ENCODE measurements at places on chromosomes 16 and 17.

DNA sequence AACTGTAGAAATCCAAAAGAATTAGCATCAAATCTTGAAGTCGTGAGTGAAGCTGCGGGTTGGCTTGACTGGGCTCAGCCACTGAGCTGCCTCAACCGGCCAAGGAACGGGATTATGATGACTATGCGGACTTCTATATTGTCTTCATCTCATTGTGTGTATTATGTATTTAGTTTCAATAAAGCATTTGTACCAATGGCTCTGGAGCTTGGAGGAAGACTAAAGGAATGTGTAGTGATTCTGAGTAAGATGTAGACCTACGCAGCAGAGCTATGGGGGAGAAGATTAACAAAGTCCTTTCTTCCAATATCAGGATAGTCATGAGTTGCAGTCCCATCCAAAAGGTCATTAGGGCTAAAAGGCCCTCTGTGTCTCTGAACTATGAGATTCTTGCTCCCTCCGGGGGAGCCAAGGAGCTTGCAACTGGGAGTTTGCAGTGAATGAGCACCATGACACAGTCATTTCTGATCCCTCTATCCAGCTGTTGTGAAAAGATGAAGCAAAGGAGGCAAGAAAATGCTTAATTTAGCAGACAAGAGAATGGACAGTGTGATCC is 8.3 kb downstream of the EME1 start:
- no peak for DNase-seq

DNA sequence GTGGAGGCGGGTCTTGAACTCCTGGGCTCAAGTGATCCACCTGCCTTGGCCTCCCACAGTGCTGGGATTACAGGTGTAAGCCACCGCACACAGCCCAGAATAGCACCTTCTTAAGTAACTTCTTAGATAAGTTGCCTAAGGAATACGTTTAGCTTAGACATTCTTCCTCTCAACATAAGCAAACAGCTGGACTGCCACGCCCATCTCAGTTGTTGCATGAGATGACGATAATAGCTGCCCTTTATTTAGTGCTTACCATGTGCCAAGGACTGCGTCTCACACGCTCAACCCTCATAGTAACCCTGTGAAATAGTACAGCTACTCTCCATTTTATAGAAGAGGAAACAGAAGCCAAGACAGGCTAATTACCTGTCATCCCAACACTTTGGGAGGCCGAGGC is 11.8 kb downstream of the HASPIN start:
- no peak for DNase-seq

GRCh38 chr17:3630781-3631180 is 5.3 kb downstream of the SHPK start:
- no peak for DNase-seq

- no peak for DNase-seq
Observed at GRCh38 chr17:77285594-77286390, 145.0 kb downstream of the SEC14L1 start.

- DNase-seq: peak; percentile 35
Observed at GRCh38 chr16:87993901-87994300, 42.7 kb downstream of the BANP start.

DNA sequence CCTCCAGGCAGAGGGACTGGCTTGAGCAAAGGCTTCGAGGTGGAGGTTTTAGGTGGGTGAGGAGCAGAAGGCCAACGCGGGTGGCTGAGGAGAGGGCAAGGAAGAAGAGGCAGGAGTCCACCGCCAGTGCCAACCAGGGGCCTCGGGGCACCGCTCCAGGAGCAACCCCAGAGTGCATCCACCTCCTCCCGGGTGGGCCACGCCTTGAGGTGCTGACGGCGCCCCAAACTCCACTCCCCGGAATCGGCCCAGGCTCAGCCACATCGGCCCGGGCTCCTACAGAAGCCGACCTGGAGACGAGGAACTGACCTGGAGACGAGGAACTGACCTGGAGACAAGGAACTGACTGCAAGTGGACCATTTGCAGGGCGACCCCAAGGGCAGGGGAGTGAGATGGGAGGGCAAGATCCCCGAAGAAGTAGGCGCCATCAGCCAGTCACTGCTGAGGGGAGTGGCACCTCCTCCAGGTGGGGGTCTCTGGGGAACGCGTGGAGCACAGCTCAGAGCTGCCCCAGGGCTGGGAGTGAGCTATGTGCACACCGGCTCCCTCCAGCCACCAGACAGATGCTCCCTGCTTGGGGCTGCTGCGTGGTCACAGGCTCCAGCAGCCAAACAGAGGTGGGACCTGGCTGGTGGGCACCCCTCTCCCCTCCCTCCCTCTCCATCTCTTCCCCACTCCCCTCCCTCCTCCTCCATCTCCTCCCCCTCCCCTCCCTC is 29.2 kb upstream of the CBFA2T3 start:
- DNase-seq: no peak
